HS-27A (cell line): ENCODE measurements at places on chromosomes 12 and 14.

GRCh38 chr14:100747021-100747586 is 20.4 kb downstream of the DLK1 start:
- no peak for DNase-seq

DNA sequence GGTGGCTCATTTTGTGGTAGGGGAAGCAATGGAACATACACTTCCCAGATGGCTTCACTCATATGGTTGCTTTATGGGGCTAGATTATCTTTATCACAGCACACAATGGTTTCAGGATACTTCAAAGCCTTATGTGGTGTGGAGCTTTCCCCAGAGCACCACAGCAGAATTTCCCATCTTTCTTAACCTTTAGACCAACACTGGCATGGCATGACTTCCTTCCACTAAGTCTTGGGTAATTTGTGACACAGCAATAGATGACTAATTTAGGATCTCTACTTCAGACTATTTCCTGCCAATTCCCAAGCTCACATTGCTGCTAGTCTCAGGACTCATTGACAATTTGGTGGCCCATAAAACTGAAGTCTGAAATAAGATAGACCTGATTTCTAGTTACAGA is 36.9 kb upstream of the DCN start:
- DNase-seq: no peak

DNA sequence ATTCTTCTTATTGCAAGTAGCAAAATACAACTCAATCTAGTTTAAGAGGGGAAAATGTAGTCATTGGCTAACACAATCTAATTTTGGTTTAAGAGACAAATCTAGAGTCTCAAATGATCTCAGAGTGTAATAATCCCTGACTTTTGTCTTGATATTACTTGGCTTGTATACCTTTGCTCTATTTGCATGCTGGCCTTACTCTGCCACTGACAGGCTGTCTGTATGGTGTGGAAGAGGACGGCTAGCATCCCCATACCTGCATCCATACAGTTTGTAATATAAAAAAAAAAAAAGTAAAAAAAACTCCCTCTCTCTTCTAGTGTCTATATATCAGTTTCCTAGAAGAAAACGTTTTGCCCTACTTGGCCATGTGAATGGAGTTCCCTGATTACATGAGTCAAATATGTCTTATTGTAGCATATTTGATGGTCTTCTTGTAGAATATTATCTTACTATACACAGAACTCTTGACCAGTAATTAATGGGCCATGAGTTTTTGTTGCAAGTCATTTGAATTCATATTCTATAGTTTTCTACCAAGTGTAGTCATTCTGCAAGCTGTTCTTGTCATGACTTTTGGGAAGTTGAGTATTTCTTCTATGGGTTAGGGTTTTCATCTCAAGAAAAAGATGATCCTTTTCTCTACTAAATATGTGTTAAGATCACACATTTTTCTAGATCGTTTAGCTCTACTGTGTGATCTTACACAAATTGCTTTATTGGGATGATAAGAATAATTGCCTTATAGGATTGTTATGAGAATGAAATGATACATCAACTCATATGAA is 8.2 kb downstream of the HIF1A start:
- DNase-seq: no peak

GRCh38 chr14:94439453-94440057 is 13.0 kb downstream of the SERPINA11 start:
- no peak for DNase-seq

DNA sequence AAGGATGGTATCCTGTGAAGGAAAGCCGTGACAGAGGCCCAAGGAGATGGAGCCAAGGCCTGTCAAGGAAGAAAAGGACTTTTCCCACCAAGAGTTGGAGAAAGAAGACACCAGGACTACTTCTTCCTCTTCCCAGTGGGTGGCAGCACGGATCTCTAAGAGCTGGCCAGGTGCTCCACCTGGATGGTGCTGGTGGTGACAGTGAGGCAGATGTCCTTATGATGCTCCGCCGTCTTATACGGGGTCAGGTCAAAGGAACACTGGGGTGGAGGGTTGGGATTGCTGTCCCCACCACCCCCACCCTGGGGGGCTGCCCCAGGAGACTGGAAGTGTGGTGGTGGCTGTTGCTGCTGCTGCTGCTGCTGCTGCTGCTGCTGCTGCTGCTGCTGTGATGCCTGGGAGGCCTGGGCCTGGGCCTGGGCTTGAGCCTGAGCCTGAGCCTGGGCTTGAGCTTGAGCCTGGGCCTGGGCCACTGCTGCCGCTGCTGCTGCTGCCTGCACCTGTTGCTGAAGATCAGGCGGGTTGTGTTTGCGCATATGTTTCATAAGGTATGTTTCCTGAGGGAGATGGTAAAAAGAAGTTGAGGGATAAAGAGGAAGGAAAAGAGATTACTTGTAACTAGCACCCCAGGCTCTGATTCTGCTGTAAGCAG is 4.8 kb upstream of the ING4 start:
- DNase-seq: no peak

DNA sequence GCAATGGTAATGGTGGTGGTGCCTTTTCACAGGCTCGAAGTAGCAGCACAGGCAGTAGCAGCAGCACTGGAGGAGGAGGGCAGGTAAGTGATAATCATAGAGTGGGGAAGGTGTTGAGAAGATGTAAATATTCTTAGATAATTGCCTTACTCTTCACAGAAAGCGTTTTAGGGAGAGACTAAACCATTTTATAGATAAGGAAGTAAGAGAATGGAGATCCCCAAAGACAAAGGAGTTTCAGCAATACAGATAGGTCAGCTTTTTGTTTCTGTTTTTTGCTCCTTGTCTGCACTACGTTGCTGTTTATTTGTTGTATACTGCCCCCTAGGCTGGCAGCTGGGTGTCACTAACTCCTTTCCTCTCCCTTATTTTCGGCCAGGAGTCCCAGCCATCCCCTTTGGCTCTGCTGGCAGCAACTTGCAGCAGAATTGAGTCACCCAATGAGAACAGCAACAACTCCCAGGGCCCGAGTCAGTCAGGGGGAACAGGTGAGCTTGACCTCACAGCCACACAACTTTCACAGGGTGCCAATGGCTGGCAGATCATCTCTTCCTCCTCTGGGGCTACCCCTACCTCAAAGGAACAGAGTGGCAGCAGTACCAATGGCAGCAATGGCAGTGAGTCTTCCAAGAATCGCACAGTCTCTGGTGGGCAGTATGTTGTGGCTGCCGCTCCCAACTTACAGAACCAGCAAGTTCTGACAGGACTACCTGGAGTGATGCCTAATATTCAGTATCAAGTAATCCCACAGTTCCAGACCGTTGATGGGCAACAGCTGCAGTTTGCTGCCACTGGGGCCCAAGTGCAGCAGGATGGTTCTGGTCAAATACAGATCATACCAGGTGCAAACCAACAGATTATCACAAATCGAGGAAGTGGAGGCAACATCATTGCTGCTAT is 2.0 kb downstream of the SP1 start:
- no peak for DNase-seq

DNA sequence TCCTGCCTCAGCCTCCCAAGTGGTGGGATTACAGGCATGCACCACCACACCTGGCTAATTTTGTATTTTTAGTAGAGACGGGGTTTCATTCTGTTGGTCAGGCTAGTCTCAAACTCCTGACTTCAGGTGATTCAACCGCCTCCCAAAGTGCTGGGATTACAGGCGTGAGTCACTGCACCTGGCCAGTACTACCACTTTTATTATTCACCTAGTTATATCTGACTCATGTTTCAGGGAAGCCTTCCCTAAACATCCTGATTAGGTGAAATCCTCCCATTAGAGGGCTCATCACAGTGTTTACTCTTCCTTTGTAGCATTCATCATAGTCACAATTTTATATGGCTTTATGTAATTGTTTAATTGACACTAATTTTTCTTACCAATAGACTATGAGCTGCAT is 295.3 kb upstream of the SOX5 start:
- DNase-seq: no peak

GRCh38 chr12:110314308-110314707 is 33.3 kb downstream of the ATP2A2 start:
- no peak for DNase-seq

- DNase-seq: no peak
Observed at GRCh38 chr14:97456958-97457357, 659.8 kb downstream of the VRK1 start.

DNA sequence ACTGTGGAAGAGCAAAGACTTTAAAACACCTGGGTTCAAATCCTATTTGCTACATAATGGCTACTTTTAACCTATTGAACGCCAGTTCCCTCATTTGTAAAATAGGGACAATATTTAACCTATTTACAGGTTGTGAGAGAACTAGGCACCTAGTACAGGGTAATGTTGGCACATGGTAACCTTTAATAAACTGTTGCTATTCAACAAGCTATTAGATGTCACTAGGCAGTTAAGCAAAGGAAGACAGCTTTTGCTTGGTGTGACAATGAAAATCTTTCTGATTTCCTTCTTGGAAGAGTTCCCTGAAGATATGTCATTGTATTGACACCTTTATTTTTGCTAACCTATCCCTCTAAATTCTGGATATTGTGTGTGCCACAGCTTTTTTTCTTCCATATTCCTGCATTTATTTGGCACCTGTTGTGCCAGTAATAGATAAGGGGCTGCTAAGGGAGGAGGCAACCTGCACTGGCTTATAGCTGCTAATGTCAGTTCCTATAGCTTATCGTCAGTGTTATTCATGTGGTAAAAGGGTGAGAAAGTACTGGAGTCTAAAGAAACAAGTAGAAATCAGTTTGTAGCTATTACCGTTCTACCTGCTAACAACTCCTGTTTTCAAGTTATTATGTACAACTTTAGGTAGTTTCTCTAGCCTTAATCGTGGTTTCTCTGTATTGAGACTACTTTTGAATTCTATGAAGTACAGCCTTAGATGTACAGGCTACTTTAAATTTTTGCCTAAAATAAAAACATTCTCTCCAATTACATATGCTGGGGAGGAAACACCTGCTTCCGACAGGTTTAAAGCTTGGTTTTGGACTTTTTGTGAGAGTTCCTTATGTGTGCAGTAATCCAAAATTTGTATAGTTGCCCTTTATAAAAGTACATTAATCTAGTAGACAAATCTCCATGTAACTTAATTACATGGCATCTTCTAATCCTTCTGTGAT is 24.3 kb downstream of the HIF1A start:
- no peak for DNase-seq

DNA sequence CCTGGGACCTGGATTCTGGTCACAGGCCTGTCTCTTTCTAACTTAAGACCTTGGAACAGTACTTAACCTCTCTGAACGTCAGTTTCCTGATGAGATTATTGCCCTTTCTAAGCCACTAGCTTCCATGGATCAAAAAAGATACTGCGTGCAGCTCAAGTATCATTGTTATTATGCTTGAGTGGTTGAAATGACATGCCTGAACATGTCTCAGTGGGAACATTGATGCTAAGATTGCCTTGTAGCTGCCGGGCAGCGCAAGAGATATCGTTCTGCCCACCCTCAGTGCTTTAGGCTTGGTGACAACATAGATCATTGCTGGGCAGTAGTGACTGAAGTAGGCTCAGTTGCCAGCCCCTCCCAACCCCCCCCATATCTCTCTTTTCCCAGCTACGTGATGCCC is 131.9 kb downstream of the SMOC1 start:
- DNase-seq: no peak

DNA sequence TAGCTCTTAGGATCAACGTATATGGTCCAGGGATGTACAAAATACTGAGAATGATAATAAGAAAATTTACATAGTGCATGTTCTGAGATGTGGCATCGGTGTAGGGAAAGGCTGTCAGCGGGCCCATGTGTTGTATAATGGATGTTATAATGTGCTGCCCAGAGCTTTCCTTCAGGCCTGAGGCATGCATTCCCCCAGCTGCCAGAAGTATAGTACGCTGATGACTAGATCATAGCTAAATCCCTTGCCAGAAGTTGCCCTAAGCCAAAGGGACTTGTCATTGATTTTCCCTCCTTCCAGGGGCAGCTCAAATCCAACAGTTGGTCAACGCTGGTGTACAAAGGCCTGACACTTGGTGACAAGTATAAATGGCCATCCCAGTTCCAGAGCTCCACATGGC is 6.5 kb upstream of the OR11G2 start:
- DNase-seq: no peak

GRCh38 chr14:99790978-99791376 is 2.2 kb upstream of the EML1 start:
- DNase-seq: no peak

DNA sequence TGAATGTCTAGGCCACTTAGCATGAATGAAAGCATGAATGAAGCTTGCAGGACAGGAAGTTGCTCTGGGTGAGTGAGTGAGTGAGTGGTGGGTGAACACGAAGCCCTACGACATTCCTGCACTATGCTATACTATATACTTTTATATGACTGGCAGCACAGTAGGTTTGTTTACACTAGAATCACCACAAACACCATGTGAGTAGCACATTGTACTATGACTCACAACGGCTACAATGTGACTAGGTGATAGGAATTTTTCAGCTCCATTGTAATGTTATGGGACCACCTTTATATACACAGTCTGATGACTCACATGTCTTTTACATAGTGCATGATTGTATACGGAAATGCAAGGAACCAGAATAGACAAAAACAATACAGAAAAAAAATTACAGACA is 1480.2 kb downstream of the AACS start:
- DNase-seq: no peak

GRCh38 chr14:55454264-55455002 is 14.0 kb upstream of the TBPL2 start:
- no peak for DNase-seq

DNA sequence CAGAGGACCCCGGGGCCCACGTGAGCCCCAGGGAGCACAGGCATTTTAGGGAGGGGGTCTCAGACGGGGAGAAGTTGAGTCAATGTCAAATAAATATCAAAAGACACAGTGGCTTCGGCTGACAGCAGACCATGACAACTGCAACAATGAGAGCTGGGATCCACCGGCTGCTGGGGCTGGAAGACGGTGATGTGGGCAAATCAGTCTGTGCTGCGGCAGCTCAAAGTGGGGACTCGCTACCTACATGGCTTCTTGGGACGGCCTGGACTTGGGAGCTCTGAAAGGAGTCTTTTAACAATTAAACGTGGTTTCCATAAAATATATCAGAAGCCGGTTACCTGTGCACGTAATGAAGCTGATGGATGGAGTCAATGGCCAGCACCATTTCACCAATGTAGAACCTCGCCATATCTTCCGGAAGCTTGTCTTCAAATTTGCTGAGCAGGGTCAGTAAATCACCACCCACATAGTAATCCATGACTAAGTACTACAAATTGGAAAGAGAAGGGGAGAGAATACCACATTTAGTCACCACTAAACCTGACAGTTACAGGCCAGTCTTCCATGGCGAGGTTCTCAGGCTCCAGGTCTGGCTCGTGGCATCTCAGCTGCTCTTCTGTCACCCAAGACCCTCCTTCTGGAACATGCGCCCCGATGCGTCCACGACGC is 58.0 kb downstream of the CDC42BPB start:
- no peak for DNase-seq

- peak; percentile 15 for DNase-seq
Observed at GRCh38 chr12:9364224-9365176, 156.3 kb upstream of the PZP start.

GRCh38 chr12:128829861-128830504 is 6.2 kb upstream of the SLC15A4 start:
- no peak for DNase-seq

GRCh38 chr14:93056166-93056839 is 59.4 kb downstream of the ITPK1 start:
- DNase-seq: no peak
